Kidney epithelial cell (primary cell): ENCODE measurements at places on chromosomes 11 and 22. TPM values are rescaled to one million over a fixed set of nuclear protein-coding genes. Genes with fewer than 3 reads are reported as not detected.

DNA sequence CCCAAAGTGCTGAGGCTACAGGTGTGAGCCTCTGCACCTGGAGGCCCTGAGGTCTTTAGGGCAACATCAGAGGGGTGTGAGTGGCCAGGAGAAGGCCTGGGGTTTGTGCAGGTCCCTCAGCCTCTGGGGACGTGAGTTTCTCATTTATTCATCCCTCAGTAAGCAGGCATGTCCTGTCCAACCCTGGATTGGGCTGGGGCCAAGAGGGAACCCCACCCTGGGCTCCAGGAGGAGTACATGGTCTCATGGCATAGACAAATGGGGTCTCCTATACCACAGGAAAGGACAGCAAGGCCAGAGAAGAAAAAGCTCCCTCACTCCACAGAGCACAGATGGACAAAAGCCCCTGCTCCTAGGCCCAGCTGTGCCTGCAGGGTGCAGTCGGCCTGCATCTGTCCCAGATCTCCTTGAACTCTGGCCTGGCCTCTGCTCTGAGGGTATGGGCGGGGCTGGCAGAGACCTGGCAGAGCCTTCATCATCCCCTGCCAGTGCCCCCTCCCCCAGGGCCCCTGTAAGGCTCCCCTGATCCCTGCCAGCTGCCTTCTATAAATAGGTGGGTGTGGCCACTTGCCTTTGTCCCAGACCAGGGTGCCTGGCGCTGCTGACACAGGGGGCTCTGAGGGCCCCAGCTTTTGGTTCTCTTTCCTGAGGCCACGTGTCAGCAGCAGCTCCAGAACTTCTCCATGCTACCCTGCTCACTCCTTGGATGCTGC is 34.6 kb downstream of the A4GALT start:
- DNase-seq: no peak

- DNase-seq: no peak
These were observed 195.0 kb downstream of the TTC28 start for GRCh38 chr22:28484662-28485061.

DNA sequence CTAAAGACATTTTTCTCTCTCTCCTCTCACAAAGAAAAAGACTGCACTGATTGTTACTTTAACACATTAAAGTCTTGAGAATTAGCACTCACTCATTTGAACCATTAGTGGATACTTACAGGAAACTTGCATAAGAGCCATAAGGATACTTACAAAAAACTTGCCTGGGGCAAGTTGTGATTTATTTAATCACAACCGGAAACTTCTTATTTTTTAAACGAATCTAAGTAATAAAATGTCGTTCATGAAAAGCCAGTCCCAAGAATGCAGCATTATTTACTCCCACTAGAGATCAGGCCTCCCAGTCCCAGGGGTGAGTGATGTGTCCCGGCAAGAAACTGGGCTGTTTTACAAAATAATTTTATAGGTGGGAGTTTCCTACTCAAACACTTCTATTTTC is 59.3 kb upstream of the TTC12 start:
- DNase-seq: no peak

GRCh38 chr11:45182902-45183301 is 36.5 kb downstream of the PRDM11 start:
- DNase-seq: no peak

DNA sequence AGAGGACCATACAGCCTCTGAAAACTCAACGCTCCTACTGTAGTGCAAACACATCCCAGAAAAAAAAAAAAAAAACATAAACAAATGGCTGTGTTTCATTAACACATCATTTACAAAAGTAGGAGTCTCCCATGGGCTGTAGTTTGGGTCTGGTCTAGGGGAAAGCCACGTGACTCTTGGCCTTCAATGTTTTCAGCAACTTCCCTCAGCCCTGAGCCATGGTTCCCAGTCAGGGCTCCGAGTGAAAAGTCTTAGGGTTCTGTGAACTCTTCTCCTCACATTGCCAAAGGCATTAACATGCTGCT is 58.5 kb downstream of the CSNK2A3 start:
- DNase-seq: no peak

DNA sequence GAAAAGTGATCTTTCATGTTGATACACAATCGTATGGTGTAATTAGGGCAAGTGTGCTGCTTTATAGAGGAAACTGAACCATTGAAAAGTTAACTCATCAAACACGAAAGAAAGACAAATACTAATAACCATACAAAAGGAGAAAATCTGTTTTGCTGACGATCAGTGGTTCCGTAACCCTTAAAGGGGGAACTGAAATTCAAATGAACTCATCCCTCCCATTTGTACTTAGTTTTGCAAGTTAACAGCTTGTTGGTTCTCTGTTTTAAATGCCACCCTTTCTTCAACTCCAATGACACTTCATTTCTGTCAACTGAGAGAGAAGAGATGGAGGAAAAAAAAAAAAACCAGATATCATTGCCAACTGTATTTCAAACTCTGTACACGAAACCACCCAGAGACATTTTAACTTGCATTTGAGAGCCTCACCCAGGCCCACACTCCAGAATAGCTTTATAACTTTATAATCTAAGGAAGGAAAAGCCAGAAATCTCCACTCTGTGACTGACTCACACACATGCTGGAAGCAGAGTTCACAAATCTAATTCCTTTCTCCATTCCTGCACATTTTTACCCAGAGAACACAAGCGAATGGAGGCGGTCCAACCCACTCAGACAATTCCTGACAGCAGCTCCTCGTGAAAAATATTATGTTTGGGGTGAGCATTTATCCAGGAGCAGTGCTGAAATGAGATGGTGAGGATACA is 17.4 kb upstream of the CSNK2A3 start:
- DNase-seq: no peak

- no peak for DNase-seq
These were observed 114.9 kb downstream of the ETS1 start for GRCh38 chr11:128472128-128473089.

DNA sequence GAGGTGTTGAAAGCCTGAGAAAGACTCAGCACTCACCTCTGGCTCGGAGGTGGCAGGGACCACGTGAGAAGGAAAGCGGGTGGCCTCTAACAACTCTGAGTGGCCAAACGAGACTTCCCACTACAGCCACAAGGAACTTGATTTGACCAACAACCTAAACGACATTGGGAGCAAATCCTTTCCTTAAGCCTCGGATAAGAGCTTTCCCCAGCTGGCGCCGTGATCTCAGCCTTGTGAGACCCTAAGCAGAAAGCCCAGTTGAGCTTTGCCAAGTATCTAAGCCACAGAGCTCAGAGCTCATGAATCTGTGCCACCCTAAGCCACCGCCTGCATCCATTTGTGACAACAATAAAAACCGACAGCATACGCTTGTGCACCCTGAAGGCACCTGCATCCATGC is 636.0 kb downstream of the TBC1D22A start:
- no peak for DNase-seq

- DNase-seq: no peak
These were observed at the start of gene DLG2 for GRCh38 chr11:85627332-85627997. TSS of gene DLG2 (minus strand) at chr11:85627344.

- no peak for DNase-seq
These were observed 939 bp upstream of the SH3BP1 start for GRCh38 chr22:37638391-37639069.

DNA sequence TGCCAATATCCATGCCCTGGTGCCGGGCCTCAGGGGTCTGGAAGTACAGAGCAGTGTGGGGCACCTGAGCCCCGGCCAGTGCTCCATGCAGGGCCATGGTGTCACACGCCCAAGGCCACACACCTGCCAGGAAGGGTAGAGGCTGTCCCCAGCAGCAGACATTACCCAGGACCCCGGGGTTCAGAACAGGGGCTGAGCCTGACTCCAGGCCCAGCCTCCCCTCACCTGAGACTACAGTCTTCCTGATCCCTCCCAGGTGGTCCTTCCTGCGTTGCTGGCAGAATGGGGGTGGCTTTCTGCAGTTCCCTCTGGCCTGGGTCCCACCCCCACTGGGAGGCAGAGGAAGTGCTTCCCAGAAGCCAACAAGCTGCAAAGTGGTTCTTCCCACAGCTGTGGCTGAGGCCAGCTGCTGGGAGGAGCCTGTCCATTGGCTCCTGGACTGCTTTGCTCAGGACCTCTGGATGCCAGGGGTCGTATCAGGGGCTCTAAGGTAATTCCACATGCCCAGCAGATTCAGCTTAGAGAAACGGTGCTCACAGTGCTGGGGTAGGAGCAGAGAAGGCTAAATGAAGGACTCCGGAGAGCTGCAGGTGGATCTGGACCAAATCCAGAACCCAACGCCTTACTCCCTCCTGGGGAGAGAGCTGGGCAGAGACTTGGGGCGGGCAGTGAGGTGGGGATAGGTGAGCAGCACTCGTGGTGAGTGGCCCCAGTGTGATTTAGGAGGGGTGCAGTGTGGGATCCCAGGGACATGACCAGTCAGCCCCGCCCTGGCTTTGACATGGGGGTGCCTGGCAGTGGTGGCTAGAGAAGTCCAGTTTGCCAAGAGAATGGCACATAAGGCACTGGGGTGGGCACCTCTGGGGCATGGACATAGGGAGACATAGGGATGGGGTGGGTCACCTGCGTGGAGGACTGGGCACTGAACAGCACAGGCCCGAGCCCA is 12.6 kb downstream of the TCIRG1 start:
- DNase-seq: no peak

- no peak for DNase-seq
These were observed 909 bp upstream of the ZNRD2 start for GRCh38 chr11:65569164-65569972.

DNA sequence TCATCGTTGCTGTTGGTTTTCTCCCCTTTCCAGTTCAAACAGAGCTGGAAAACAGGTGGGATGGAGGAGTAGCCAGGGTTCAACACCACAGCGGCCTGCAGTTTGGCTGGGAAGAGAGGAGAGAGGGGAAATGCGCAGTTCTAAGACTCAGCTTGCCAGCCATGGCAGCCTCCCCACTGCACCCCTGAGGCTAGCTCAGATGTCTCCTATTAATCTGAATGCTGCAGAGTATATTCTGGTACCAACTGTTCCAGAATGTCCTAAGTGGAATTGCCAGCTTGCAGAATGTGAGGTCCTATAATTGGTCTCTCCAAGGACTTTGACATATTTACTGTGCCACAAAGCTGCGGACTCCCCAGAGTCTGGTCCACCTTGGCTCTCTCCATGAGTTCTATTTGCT is 32.0 kb downstream of the NEFH start:
- no peak for DNase-seq

DNA sequence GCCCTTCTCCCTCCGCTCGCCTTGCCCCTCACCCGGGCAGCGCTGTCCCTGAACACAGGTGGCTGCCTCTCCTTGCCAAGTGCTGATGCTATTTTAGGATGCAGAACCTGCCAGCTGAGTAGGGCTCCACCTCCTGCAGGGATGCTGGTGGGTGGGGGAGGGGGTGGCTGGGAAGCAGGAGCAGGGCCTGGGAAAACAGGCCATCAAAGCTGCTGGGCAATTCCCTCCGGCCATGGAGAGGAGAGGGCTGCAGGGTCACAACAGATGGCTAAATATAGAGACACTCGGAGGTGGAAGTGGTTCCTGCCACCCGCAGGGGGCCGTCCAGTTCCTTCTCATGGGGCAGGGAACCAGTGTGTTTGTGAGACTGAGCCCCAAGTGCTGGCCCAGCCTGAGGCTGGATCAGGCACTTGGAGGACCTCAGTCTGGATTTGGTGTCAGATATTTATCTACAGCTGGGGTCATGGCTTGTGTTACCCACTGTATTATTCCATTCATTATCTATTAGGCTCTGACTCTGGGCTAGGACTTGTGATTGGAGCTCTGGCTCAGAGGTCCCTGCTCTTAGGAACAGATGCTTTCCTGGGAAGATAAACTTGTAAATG is 59.6 kb downstream of the LRRC32 start:
- DNase-seq: no peak

- no peak for DNase-seq
These were observed 28.7 kb downstream of the KCNE3 start for GRCh38 chr11:74438681-74439080.

DNA sequence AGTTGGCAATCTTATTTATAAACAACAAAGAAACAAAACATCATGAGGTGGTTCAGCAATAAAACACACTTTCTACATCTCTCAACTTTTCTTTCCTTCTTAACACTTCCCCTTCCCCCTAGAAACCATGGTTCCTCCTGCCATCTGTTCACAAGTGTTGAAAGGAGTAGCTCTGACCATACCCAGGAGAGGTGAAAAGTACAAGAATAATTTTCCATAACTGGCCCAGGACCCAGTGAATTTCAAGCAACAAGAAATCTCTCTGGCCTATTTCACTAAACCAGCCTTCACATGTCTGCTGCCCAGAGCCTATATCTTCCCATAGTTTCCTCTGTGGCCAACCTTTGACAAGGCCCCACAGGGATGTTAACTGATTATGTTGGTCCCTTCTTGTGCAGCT is 98.2 kb upstream of the CEP126 start:
- no peak for DNase-seq

- DNase-seq: no peak
These were observed 72.7 kb upstream of the PRDM11 start for GRCh38 chr11:45073685-45074141.

GRCh38 chr11:28697920-28698827 is 590.0 kb downstream of the METTL15 start:
- peak; percentile 12 for DNase-seq

The NNMT gene
- total RNA-seq: 470 and 585 TPM in 2 replicates

The PANX3 gene
- not detected in 2 replicates for total RNA-seq

The GGTLC2 gene
- not detected in 2 replicates for total RNA-seq

The PLAAT4 gene
- total RNA-seq: 14.1 and 14.7 TPM in 2 replicates

The DEFB131B gene
- total RNA-seq: not detected in 2 replicates

The WT1 gene
- total RNA-seq: 8.5 and 12.3 TPM in 2 replicates

The ARVCF gene
- total RNA-seq: 74.5 and 107 TPM in 2 replicates

The APOA5 gene
- not detected in 2 replicates for total RNA-seq

The PHLDB1 gene
- 99.0 and 107 TPM in 2 replicates for total RNA-seq

The PLA2G3 gene
- 0.46 and 0.48 TPM in 2 replicates for total RNA-seq

The TMEM258 gene
- 75.8 and 135 TPM in 2 replicates for total RNA-seq

The GUCY1A2 gene
- 1.6 and 2.0 TPM in 2 replicates for total RNA-seq

The TRIM49 gene
- total RNA-seq: not detected in 2 replicates

The TECTA gene
- 0.67 and 0.75 TPM in 2 replicates for total RNA-seq

The KCNA4 gene
- total RNA-seq: not detected in 2 replicates

The INS gene
- not detected in 2 replicates for total RNA-seq

The GRIK4 gene
- total RNA-seq: 0.14 and 0.17 TPM in 2 replicates

The OR8G5 gene
- not detected in 2 replicates for total RNA-seq

The MIOX gene
- total RNA-seq: 0.68 and 1.8 TPM in 2 replicates

The SMC1B gene
- 0.08 and 0.14 TPM in 2 replicates for total RNA-seq
